Pancreas (tissue), 10 donors: ENCODE measurements at places on chromosomes 6 and 20. TPM values are rescaled to one million over a fixed set of nuclear protein-coding genes. Genes with fewer than 3 reads are reported as not detected.

DNA sequence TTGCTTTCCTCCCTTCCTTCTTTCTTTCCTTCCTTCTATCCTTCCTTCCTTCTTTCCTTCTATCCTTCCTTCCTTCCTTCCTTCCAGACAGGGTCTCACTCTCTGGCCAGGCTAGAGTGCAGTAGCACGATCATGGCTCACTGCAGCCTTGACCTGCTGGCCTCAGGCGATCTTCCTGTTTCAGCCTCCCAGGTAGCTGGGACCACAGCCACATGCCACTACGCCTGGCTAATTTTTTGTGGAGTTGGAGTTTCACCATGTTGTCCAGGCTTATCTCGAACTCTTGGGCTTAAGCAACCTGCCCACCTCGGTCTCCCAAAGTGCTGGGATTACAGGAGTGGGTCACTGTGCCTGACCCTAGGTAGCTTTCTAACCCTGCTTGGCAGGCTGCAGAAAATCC lies 12.2 kb upstream of the SEC63 start:
- no peak for DNase-seq
- H3K36me3 ChIP-seq: no peaks in the 10 kb centered on the region
- H3K27ac ChIP-seq: no peak overlapping the region
- peaks cover 4% of the 10 kb centered on the region for H3K4me1 ChIP-seq

DNA sequence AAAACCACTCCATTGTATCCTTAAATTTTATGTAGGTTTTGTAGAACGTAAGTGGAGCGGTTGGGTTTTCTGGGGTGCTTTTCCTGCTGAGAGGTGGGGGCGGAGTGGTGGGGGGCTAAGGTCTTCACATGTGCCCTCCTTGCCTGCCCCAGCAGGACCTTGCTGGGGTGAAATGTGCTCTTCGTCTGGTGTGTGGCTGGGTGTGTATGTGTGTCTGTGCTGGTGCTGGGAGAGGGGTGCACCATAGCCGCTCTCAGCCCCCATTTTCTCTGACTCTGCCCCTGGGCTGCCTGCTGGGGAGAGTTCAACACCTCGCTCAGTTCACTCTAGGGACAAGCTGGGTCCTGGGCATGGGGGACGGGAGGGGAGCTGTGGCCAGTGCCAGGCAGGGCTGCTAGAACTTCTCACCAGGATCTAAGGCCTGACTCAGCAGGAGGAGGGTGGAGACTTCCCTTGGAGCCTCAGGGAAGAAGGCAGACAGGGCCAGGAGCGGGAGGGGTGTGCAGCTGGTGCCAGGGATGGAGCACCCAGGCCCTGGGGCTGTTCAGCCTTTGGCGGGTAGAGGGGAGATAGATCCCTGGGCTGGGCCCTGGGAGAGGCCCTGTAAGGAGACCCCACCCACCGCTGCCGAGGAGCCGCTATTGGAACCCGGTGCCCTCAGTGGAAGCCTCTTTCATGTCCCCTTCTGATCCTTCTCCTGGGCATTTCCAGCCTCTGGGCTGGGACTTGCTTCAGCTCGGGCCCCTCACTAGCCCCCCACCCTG lies 4.8 kb downstream of the SOX18 start:
- H3K36me3 ChIP-seq: no peaks in the 10 kb centered on the region
- H3K27ac ChIP-seq: no peak overlapping the region
- peaks cover 7% of the 10 kb centered on the region for H3K27me3 ChIP-seq
- H3K4me3 ChIP-seq: no peak overlapping the region

GRCh38 chr6:73309785-73310502 lies 44.1 kb downstream of the DPPA5 start:
- H3K4me3 ChIP-seq: peak overlapping the region; percentile 54
- peaks cover 7% of the 10 kb centered on the region for H3K27me3 ChIP-seq
- no peaks in the 10 kb centered on the region for H3K36me3 ChIP-seq
- peak; percentile 61 for DNase-seq
- H3K4me1 ChIP-seq: no peaks in the 10 kb centered on the region
- H3K27ac ChIP-seq: peak overlapping the region; percentile 63

DNA sequence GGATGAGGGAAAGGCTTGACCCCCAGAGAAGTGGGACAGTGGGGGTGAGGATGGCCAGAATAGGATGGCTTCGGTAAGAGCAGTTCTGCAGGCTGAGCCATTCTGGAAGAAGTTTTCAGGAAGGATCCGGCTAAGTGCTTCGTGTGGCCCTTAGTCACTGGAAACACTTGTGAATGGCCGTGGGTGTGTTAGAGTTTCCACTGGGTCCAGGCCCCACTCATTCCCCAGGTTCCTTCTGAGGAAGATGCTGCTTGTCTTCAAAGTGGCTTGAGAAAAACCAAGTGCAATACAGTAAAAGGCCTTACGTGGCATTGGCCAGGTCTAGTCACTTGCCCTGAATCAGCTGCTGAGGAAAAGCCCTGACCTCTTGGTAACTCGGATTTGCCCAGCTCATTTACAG lies 27.9 kb downstream of the MANBAL start:
- H3K27me3 ChIP-seq: no peaks in the 10 kb centered on the region
- no peaks in the 10 kb centered on the region for H3K4me1 ChIP-seq
- H3K4me3 ChIP-seq: no peak overlapping the region
- no peaks in the 10 kb centered on the region for H3K36me3 ChIP-seq

GRCh38 chr6:153003366-153003690 lies 819 bp upstream of the MTRF1L start:
- H3K27me3 ChIP-seq: no peaks in the 10 kb centered on the region
- H3K36me3 ChIP-seq: no peaks in the 10 kb centered on the region
- peak overlapping the region; percentile 55 for H3K27ac ChIP-seq
- peaks cover 31% of the 10 kb centered on the region for H3K4me1 ChIP-seq
- H3K4me3 ChIP-seq: peak overlapping the region; percentile 57
- DNase-seq: no peak

DNA sequence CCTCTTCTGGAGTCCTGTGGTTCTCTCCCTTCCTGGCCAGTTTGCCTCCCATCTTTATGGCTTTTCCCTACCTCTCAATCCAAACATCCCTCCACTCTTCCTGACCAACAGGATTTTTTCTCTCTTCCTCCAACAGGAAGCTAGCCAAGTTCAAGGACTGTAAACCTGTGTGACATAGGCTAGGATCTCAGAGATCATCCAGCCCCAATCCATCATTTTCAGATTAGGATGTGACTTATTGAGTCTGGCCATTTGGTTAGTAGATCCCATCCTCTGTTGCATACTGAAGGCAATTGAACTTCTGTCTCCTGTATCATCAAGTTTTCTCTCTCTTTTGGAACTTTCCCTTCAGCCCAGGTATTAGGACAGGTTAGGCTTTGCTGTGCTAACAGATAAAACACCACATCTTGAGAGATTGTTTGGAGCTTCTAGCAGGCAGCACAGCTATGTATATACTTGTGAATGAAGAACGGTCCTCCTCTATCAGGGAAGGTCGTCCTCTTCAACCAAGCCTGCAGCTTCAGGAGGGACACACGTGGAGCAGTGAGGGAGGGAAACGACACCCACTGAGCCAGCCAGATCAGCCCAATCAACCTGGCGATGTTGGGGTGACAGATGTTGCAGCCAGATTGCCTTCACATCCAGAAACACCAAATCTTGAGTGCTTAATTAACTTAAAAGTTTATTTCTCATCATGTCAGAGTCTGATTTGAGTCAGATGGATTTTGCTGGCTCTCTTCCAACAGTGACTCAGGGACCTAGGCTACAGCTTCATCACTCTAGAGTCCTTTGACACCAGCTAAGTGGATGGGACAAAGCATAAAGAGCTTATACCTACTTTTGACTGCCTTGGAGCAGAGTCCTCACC lies 106.8 kb downstream of the GJA10 start:
- H3K27ac ChIP-seq: no peak overlapping the region
- peaks cover 15% of the 10 kb centered on the region for H3K4me1 ChIP-seq
- no peak for DNase-seq
- H3K4me3 ChIP-seq: no peak overlapping the region
- H3K27me3 ChIP-seq: no peaks in the 10 kb centered on the region

GRCh38 chr6:41785254-41785653 lies 2.2 kb upstream of the TOMM6 start:
- DNase-seq: no peak
- H3K4me1 ChIP-seq: peaks cover 16% of the 10 kb centered on the region
- H3K36me3 ChIP-seq: peaks cover 3% of the 10 kb centered on the region
- H3K27me3 ChIP-seq: no peaks in the 10 kb centered on the region

DNA sequence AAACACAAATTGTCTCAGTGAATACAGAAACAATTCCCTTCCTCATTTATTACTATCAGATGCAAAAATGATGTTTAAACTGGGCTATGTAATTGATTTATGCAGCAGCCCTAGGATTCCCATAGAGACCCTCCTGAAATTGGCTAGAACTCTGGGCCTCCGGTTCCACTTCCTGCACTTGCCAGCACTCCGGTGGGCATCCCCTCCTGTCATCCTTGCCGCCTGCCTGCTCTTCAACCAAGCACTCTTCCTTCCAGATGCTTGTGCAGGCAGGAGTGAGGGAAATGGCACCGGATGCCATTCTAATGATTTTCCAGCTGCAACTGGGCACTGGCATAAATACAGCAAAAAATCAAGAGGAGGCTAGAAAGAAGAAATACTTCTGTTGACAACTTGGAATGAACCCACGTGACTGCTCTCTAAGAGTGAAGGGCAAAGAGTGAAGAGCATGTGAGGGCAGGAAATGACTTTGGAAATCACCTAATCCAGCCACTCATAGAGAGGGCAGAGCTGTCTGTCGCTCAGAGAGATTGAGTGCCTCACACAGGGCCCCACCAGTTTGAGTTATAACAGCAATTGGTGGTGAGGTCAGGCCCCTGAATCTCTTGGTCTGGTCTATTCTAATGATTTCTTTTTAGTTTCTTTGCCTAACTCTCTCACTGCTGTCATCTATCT lies 3.7 kb upstream of the NEDD9 start:
- no peaks in the 10 kb centered on the region for H3K4me1 ChIP-seq
- H3K27me3 ChIP-seq: no peaks in the 10 kb centered on the region
- H3K36me3 ChIP-seq: no peaks in the 10 kb centered on the region
- H3K4me3 ChIP-seq: no peak overlapping the region
- H3K27ac ChIP-seq: peak overlapping the region; percentile 33

- H3K4me1 ChIP-seq: no peaks in the 10 kb centered on the region
- no peak overlapping the region for H3K4me3 ChIP-seq
- no peak overlapping the region for H3K27ac ChIP-seq
- no peaks in the 10 kb centered on the region for H3K36me3 ChIP-seq
- no peaks in the 10 kb centered on the region for H3K27me3 ChIP-seq
Observed at GRCh38 chr20:6127825-6128224, 5.0 kb upstream of the FERMT1 start.

- H3K36me3 ChIP-seq: peaks cover 31% of the 10 kb centered on the region
- H3K4me3 ChIP-seq: no peak overlapping the region
- no peak for DNase-seq
- no peaks in the 10 kb centered on the region for H3K4me1 ChIP-seq
Observed at GRCh38 chr6:3273707-3274521, 15.2 kb downstream of the PSMG4 start.

DNA sequence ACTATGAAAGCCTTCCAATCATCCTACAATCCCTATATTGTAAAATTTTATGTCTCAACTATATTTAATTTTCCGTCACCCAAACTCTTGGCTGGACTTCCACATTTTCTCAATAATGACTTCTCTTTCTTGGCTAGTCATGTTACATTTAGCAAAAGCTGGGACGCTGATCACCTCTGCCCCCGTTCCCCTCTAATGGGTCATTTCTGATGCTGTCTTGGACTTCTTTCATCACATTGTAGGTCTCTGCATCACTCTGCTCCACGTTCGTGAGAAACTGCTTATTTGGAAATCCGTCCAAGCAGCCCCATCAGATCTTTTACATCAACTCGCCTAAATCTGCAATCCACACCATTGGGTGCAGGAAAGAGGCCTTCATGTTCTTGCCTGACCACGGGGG lies 203.8 kb downstream of the MYLK4 start:
- DNase-seq: no peak
- no peak overlapping the region for H3K27ac ChIP-seq
- no peaks in the 10 kb centered on the region for H3K4me1 ChIP-seq
- no peak overlapping the region for H3K4me3 ChIP-seq
- H3K27me3 ChIP-seq: no peaks in the 10 kb centered on the region
- H3K36me3 ChIP-seq: no peaks in the 10 kb centered on the region

GRCh38 chr6:158674342-158675131 lies 24.7 kb downstream of the SYTL3 start:
- no peak for DNase-seq
- no peaks in the 10 kb centered on the region for H3K36me3 ChIP-seq
- H3K27me3 ChIP-seq: no peaks in the 10 kb centered on the region
- H3K4me3 ChIP-seq: no peak overlapping the region
- no peak overlapping the region for H3K27ac ChIP-seq

- no peaks in the 10 kb centered on the region for H3K27me3 ChIP-seq
- H3K4me1 ChIP-seq: no peaks in the 10 kb centered on the region
- no peaks in the 10 kb centered on the region for H3K36me3 ChIP-seq
Observed at GRCh38 chr20:24490598-24490997, 21.2 kb downstream of the SYNDIG1 start.

GRCh38 chr6:154538640-154539191 lies 28.2 kb upstream of the CNKSR3 start:
- H3K27me3 ChIP-seq: no peaks in the 10 kb centered on the region
- no peaks in the 10 kb centered on the region for H3K36me3 ChIP-seq
- peaks cover 14% of the 10 kb centered on the region for H3K4me1 ChIP-seq
- H3K4me3 ChIP-seq: no peak overlapping the region
- no peak overlapping the region for H3K27ac ChIP-seq

DNA sequence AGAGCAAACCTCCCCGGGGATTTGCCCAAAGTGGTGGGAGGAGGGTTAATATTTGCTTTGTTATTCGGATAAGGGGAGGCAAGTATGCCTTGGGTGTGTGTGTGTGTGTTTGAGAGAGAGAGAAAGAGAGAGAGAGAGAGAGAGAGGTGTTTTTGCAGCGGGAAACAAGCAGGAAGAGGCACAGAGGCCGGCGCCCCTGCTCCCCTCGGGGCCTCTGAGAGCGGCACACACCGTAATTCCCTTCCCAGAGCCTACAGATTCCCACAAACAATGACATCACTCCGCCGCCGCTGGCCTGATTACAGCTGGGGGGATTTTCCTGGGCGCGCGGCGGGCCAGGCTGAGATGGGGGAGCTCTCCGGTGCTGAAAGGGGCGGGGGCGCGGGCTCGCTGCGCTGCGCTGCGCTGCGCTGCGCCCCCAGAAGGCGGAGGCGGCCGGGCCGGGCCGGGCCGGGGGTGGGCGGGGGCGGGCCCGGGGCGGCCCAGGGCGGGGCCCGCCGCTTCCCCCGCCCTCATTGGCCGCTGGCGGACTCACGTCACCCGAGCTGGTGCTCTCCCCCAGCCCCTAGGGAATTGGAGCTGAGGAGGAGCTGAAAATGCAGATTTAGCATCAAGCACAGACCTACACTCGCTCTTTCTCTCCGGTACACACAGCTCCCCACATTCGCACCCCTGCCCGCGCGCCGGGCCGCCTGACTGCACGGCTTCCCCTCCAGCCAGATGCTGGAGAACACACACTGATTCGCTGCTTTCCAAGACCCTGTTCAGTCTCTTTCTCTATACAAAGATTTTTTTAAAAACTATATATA lies at the start of gene PCSK2:
Gene PCSK2 (plus strand): TSS at position 631 of the 809 bp plus-strand sequence. CDS start 266 bp downstream, outside the sequence.
- no peaks in the 10 kb centered on the region for H3K36me3 ChIP-seq
- no peak within 1 kb of the TSS for H3K27ac ChIP-seq
- peak within 1 kb of the TSS; percentile 46 for H3K4me3 ChIP-seq
- no peaks in the 10 kb centered on the region for H3K27me3 ChIP-seq
- DNase-seq: peak; percentile 51

NR2E1 gene
- not detected for polyA plus RNA-seq

RBM24 gene
- 0.38 TPM for polyA plus RNA-seq

ADGRG6 gene
- polyA plus RNA-seq: 1.6 TPM

PBOV1 gene
- polyA plus RNA-seq: not detected

MMUT gene
- polyA plus RNA-seq: 5.5 TPM

CST4 gene
- not detected for polyA plus RNA-seq

MLIP gene
- 0.84 TPM for polyA plus RNA-seq

IMPG1 gene
- polyA plus RNA-seq: 0.07 TPM

BMP2 gene
- 4.3 TPM for polyA plus RNA-seq

SLC22A7 gene
- not detected for polyA plus RNA-seq
